ENCODE measurements at places on chromosomes 5 and 9.

GRCh38 chr5:96141749-96142148 is 180.1 kb upstream of the ELL2 start:
- no peak for DNase-seq

- peak; percentile 14 for DNase-seq
Measured at GRCh38 chr9:93112116-93112863, 16.3 kb downstream of the CARD19 start.

DNA sequence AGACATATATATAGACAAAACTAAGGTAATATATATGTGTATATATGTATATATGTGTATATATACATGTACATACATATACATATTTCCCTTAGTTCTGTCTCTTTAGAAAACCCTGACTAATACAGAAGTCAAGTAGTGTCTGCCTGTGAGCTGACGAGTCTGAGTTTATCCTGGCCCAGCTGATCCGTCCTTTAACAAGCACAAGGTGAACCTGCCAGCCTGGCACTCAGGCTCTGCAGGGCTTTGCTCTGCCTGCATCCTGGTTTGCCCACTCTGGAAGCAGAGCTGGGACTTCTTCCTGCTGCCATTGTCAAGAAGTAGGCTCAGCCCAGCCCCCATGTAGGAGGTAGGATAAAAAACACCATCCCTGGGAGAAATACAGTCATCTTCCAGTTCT is 388.0 kb downstream of the ICE1 start:
- DNase-seq, result no peak

DNA sequence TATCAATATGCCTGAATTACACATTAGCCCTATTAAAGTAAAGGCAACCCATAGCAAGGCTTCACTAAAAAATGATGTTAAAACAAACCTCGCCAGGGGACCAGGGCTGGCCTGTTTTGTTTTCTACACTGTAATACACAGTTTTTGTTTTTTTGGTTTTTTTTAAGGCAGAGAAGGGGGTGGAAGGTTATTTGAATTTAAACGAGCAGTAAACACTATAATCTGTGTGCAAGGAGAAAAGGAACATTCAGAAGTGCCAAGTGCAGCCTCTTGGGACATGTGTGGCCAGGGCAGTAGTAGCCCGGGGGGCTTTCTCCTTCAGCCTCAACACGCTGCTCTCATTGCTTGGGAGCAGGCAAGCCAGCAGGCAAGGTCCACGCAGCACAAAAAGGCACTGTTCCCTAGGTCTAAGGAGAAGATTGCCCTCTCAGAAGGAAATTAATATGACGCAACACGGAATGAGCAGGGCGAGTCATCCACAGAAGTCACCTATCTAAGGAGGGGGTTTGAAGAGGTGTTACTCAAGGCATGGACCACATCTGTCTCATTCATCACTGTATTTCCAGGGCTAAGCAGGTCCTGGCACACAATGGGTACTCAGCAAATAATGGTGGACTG is 16.2 kb downstream of the SIL1 start:
- peak; percentile 21 for DNase-seq

DNA sequence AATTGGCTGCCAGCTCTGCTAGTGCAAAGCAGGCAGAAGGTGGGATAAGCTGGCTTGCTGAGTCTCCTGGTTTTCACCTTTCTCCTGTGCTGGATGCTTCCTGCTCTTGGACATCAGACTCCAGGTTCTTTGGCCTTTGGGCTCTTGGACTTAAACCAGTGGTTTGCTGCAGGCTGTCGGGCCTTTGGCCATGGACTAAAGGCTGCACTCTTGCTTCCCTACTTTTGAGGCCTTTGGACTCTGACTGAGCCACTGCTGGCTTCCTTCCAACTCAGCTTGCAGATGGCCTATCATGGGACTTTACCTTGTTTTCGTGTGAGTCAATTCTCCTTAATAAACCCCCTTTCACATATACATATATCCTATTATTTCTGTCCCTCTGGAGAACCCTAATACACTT is 1293.9 kb upstream of the CDH6 start:
- DNase-seq, result no peak

DNA sequence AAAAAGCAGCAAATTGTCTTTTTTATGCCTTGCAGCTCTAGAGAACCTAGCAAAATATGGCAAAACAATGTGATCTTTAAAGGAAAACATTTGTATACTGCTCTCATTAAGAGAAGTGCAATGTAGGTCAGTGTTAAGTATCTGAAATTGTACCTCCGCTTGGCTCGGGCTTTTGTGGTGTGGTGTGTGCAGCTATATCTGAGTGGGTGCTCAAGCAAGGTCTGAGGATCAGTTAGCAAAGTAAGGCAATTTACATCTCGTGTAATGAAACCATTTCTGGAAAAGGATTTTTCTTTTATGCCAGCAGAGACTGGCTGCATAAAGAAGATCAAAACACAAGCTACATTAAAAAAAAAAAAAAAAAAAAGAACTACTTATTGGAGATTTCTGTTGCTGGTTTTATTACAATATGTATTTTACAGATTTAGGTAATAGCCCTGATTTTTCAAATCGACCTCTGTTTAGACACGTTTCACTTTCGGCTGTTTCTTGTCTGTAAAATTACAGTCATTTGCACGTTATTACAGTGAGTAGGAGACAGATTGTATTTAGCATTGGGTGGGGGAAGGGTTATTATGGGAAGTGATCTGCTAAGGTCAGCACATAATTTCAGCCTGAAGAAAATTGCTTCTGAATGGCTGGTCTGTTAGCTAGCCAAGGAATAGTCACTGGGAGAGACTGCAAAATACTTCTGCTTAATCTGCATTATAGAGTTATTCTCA is 7.9 kb upstream of the ZNF608 start:
- no peak for DNase-seq

DNA sequence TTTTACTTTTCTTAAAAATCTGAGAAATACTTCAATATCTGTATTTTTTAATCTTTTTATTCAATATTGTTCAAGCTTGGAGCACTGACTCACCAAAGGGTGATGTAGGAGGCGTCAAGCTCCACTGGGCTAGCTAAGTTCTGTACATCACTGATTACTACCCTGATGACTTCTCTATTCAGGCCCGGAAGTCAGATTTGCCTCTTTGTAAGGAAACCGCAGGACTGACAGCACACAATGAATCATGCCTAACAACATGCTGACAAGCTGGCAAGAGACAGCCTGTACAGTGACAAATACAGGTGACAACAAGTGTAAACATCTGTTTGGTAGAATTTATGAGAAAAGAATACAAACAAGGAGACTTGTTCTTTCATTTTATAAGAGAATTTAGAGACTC is 627.9 kb upstream of the RORB start:
- DNase-seq, result no peak

DNA sequence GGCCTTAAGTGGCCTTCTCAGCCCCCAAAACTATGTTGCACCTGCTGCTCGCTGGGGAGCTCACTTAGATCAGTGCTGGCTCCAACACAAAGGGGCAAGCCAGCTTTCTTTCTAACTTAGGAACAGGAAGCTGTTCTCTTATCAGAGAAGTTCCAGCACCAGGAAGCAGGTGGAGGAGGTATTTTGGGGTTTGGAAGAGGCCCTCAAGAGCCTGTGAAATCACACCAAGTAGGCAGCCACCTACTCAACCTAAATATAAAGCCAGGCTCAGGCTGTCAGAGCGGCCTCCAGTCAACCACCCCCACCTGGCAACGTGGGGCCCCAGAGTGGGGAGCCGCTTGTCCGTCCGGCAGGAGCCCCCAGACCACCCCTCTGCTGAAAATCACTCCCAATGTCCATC is 152.8 kb downstream of the OLFM1 start:
- DNase-seq, result no peak

GRCh38 chr9:131997076-131997475 is 82.6 kb downstream of the MED27 start:
- DNase-seq, result no peak

GRCh38 chr5:133895979-133896845 is 72.2 kb downstream of the C5orf15 start:
- no peak for DNase-seq

- DNase-seq, result no peak
Measured at GRCh38 chr5:74290634-74291241, 349.8 kb downstream of the ENC1 start.

GRCh38 chr9:119368681-119369581 is at the start of gene BRINP1:
Gene BRINP1, minus strand, starts transcription at chr9:119369435. Its CDS starts 56,080 bp downstream, at chr9:119313355.
- peak; percentile 89 for DNase-seq

GRCh38 chr5:87113861-87114260 is 153.8 kb upstream of the RASA1 start:
- no peak for DNase-seq

DNA sequence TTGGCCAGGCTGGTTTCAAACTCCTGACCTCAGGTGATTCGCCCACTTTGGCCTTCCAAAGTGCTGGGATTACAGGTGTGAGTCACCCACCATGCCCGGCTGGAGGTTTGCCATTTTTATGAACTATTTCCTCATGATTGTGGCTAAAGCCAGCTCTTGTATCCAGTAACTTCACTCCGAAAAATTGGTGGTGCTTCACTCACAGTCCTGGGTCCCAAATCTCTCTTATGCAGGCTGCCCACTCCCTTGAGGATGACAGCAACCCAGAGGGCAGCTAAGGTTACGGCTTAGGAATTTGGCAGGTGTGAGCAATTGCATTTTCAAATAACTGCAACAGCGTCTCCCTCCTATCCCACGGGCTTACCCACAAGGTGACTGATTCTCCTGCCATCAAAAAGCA is 23.4 kb upstream of the FUBP3 start:
- DNase-seq, result no peak

GRCh38 chr5:72860499-72860898 is 44.0 kb downstream of the TNPO1 start:
- no peak for DNase-seq

GRCh38 chr5:28914297-28914696 is 1875.9 kb upstream of the CDH9 start:
- no peak for DNase-seq

GRCh38 chr9:133920471-133920870 is 71.7 kb downstream of the VAV2 start:
- no peak for DNase-seq

GRCh38 chr5:77936365-77936693 is 160.2 kb upstream of the TBCA start:
- DNase-seq, result no peak

GRCh38 chr5:130605234-130605633 is 559.8 kb downstream of the HINT1 start:
- DNase-seq, result no peak

GRCh38 chr5:10365782-10366181 is 12.3 kb downstream of the MARCHF6 start:
- DNase-seq, result no peak

GRCh38 chr9:117021906-117022305 is 334.8 kb downstream of the TRIM32 start:
- no peak for DNase-seq

GRCh38 chr5:89537800-89538199 is 654.8 kb upstream of the MEF2C start:
- DNase-seq, result no peak

Measured in glutamatergic neuron (in vitro differentiated cells).